Lower leg skin (tissue), 4 donors: ENCODE measurements at places on chromosomes 3 and 15. TPM values are rescaled to one million over a fixed set of nuclear protein-coding genes. Genes with fewer than 3 reads are reported as not detected.

The ZDHHC23 gene
- total RNA-seq: 5.8 TPM

DNA sequence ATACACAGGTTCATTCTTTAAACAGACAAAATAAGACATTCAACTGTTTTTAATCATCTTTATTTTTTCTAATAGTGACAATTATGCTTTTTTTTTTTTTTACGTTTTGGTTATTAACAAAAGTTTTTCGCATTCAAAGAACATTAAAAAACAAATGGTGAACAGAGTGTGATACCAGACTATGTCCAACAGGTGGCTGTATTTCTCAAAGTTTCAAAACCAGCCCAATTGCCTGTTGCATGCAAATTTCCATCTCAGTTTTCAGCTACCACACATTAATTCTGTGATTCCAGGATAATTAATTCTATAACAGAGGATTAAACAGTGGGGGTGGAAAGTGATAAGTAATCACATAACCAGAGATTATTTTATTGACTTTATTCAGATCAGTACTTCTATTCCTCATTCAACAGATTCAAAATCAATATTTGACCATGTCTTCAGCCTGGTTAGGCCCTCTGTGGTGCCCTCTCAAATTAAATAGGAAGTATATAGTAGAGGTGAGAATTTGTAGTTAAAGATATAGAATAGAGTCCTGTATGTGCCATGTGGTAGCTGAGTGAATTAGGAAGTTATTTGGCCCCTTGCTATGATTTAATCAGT, 122.2 kb upstream of the DCBLD2 start:
- DNase-seq: no peak

DNA sequence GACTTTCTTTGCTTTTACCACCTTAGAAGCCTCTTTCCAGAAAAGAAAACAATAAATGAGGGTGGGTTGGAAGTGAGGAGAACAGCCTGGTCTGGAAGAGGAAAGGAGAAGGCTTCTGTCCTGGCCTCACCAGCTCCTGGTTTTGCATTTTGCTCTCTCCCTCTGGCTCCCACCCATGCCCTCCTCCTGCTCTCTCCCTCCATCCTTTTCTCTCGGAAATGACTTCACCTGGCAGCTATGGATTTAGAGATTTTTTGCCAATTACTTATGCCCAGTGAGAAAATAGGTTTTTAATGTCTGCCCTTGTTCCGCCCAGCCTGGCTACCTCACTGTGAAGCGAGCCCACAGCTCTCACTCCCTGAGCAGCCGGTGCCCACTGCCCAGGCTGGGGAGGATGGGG, 77.9 kb upstream of the NTRK3 start:
- no peak for DNase-seq

DNA sequence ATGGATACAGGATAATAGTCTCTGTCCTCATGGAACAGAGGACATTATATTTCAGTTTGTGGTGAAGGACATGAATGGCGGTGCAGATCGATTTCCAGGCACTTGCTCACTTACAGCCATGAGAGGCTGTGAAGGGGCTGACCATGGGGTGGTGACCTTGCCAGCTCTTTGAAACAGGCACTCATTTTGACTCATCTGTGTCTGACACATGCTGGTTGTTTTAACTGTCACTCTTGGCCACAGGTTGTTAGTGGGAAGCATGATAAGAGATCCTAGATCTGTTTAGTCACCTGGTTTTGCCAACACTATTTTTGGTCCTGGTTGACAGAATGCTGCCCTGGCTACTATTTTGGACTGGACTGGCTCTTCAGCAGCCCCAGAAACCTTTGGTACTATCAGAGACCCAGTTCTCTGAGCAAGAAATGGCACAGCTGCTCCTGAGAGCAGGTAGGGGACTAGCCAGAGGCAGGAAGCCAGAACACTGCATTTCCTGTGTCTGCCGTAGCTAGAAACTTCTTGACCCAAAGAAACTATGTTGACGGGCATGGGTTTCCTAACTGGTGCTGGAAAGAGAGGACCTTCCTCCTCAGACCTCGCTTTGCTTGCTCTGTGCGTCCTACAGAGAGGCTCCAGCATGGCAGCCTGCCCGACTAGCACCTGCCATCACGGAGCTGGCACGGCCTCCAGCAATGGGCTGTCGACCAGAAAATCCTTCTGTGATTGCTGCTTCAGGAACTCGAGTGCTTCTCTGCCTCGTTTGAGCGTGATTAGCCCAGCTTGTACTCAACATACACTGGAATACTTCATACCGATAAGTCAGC, 6.3 kb downstream of the PXYLP1 start:
- peak; percentile 76 for DNase-seq

- no peak for DNase-seq
These were observed 568 bp downstream of the SENP2 start for GRCh38 chr3:185586686-185587039.
